ENCODE measurements at places on chromosomes 7 and 10.

DNA sequence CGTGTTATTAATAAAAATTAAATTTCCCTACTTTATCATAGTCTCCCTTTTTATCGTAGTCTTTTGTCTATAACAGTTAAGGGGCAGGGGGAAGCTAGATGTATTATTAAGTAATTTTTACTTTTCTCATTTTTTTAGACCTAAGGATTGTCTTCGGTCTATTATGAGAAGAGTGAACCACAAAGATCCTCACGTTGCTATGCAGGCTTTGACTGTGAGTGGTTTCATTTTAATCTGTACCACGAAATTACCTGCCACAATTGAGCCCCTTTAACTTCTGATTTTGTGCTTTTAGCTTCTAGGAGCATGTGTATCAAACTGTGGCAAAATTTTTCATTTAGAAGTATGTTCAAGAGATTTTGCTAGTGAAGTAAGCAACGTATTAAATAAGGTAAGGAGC is 40.6 kb downstream of the STAM start:
- no peak for DNase-seq

GRCh38 chr7:4727914-4728705 is 46.0 kb downstream of the FOXK1 start:
- no peak for DNase-seq

DNA sequence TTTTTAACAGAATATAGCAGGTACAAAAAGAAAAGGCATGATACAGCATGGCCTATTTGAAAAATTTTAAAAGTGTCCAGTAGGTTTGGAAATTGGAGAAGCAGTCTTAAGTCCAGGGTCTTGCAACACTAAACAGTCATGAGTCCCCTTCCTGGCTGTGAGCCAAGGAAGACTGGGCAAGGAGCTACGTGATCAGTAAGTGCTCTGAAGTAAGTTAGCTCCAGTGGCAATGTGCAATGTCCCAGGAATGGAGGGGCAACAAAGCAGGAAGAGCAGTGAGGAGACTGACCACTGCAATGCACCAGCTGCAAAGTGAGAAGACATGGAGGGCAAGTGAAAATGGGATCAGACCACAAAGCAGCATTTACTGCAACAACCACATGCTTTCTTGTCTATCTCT is 72.9 kb upstream of the GRID1 start:
- peak; percentile 5 for DNase-seq

DNA sequence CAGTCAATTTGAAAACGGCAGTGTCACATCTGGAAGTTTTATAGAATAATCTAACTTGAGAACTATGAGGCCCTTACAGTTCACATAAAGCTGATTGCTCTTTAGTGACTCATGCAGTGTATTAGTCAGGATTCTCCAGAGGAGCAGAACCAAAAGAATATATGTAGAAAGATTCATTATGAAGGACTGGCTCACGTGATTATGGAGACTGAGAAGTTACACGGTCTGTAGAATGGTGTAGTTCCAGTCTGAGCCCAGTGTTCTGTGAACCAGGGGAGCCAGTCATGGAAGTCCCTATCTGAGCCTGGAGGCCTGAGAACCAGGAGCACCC is 21.5 kb downstream of the RBM33 start:
- DNase-seq = no peak

GRCh38 chr7:150947241-150947745 is 30.8 kb downstream of the KCNH2 start:
- no peak for DNase-seq

DNA sequence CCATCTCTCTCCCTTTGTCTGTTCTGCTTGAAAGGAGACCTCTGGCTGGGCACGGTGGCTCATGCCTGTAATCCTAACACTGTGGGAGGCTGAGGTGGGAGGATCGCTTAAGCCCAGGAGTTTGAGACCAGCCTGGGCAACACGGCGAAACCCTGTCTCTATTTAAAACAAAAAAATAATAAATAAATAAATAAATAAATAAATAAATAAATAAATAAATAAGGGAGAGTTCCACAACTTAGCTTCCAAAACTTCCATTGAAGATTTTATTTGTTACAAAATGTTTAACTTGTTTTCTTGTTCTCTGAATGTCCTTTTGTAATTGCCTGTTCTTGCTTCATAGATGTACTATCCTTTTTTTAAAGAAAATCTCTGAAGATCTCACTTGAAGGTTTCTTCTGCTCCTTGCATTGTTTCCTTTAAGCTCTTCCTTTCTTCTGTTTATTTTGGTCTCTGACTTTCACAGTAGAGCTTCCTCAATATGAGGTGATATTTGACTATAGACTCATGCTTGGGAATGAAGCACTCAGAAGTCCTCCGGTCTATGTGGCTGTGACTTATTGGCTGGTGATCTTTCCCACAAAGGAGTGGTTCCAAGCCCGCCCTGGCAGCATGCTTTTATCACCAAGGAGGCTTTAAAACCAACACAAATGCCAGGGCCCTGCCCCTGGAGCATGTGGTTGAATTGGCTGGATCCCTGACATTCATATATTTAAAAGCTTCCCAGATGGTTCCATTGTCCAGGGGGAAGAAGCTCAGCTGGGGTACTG is 18.1 kb upstream of the NPTX2 start:
- DNase-seq = no peak

DNA sequence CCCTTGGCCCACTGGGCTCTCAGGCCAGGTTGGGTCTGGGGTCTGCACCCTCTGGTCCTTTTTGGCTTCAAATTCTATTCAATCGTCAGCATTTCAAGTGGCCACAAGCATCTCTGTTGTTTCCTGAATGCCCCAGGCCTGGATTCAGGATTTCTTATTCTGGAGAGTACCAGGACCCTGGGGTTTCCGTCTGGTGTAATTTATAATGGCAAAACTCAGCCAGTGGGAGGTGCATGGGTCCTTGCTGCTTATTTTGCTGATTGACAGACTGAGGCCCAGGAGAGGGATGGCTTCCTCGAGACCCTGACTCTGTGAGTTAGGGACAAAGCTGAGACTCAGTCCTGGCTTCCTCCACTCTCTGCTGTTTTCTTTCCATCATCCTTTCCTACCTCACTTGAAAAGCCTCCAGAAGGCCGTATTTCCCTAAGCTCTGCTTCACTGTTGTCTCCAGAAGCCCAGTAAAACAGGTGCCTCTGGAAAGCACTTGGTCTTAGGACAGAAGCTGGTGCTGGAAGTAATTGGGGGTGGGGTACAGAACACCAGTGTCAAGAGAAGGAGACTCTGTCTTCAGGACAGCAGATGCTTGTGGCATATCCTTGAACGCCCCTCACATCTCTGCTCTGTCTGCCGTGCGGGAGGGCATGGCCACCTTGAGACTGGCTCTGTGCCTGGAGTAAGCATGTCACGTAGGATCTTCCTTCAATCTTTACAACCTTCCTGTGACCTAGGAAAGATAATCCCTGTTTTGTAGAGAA is 39.4 kb upstream of the SH2D4B start:
- no peak for DNase-seq

- DNase-seq = no peak
These were observed 22.2 kb upstream of the CCDC3 start for GRCh38 chr10:13023754-13024153.

- DNase-seq = no peak
These were observed 59.4 kb upstream of the ZNF438 start for GRCh38 chr10:31090894-31091607.

- peak; percentile 47 for DNase-seq
These were observed 2.3 kb downstream of the NACAD start for GRCh38 chr7:45086331-45087065.

- no peak for DNase-seq
These were observed 41.3 kb upstream of the GGCT start for GRCh38 chr7:30545791-30546555.

DNA sequence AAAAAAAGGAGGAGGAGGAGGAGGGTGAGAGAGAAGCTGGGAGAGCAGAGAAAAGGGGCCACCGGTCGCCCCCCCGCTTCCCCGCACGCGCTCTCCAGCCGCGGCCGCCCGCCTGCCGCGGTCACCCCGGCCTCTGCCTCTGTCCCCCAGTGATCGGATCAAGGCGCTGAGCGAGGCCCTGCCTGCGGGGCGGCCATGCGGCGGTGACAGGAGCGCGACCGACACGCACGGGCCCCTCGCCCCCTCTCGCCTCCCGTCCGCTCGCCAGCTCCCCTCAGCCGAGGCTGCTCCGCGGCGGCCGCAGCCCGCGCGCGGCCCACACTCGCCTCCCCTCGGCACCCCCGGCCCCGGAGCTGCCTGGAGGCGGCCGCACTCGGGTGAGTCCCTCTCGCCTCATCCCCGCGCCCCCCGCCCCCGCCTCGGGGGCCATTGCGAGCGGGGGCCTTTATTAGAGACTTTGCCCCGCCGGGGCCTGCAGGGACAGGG is at the start of gene GTF2I:
TSS of gene GTF2I (plus strand) at position 27 of the 486 bp plus-strand sequence. CDS start 31,411 bp downstream, outside the sequence.
- no peak for DNase-seq

DNA sequence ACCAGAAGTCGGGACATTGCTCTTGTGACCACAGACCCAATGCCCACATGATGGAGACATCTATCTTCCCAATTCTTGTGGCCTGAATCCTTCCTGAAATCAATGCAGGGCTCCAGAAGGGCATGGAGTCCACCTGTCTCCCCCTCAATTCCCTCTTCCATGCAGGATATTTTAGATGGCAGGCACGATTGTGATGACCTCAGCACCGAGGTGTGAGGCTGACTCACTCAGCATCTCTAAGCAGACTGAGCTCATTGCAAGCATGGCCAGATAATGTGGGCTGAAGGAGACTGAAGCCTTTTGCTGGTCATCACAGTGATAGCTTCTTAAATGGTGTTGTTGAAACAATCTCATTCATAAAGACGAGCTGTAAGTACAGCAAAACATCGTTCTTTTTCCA is 374.9 kb upstream of the PODXL start:
- no peak for DNase-seq

DNA sequence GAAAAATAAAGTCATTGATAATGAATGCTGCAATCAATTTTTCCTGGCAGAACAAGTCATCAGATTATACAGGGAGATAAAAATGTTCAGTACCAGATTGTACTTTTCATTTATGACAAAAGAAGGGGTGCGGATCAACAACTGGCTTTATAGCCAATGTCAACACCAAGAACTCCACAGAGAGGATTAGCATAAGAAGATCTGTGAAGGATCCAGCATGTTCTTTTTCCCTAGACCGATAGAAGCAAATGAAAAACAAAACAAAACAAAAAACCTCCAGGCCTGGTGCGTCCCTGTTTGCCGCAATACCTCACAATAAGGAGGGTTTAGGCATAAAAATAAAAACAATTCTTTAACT is 34.7 kb upstream of the PRKAR2B start:
- no peak for DNase-seq

GRCh38 chr7:121525155-121525819 is 129.2 kb upstream of the FAM3C start:
- DNase-seq = no peak

DNA sequence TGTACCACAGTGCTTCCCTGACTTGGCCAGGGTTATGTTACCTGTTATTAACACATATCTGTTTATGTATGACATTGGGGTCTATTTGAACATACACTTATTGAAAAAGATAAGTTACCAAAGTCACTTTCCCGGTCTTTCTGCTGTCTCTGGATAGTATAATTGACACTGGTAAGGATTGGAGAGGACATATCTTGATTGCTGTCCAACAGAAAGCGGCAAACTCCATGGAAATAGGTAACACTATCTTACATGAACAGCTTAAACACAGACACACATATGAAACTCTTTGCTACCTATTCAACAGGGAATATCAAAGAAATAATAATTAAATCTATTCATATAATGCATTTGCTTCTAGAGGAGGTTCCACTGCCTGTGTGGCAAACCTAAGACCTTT is 282.5 kb upstream of the AOAH start:
- no peak for DNase-seq

DNA sequence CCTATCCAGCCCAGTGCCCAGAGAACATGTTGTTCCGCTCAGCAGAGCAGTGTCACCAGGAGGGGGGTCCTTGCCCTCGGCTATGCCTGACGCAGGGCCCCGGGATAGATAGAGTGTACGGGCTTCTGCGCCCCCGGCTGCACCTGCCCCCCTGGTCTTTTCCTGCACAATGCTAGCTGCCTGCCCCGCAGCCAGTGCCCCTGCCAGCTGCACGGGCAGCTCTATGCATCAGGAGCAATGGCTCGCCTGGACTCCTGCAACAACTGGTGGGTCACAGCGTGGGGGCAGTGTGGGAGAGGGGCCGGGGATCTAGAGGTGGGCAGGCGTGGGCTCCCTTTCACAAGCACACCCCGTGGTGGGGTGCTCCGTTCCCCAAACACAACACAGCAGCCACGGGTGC is 31.4 kb upstream of the ZNF862 start:
- DNase-seq = no peak

- no peak for DNase-seq
These were observed 256.4 kb upstream of the PHYHIPL start for GRCh38 chr10:58919927-58920654.

DNA sequence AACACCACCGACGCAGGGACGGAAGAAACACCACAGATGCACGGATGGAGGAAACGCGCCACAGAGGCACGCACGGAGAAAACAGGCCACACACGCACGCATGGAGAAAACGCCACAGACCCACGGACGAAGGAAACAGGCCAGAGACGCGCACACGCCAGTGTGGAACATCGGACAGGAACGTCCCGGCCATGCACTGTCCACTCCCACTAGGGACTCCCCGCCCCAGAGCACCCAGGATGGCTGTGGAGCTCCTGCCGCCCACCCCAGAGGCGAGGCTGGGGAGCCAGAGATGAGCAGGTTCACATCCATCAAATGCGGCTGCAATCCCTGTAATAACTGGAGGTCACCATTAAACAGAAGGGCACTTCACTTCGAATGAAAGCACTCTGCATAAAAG is 17.3 kb downstream of the DIP2C start:
- no peak for DNase-seq

- no peak for DNase-seq
These were observed 122.1 kb downstream of the BTAF1 start for GRCh38 chr10:92045641-92046106.

GRCh38 chr7:38428041-38428440 is 154.6 kb upstream of the TARP start:
- no peak for DNase-seq

- DNase-seq = no peak
These were observed 18.3 kb downstream of the VOPP1 start for GRCh38 chr7:55554038-55554437.

DNA sequence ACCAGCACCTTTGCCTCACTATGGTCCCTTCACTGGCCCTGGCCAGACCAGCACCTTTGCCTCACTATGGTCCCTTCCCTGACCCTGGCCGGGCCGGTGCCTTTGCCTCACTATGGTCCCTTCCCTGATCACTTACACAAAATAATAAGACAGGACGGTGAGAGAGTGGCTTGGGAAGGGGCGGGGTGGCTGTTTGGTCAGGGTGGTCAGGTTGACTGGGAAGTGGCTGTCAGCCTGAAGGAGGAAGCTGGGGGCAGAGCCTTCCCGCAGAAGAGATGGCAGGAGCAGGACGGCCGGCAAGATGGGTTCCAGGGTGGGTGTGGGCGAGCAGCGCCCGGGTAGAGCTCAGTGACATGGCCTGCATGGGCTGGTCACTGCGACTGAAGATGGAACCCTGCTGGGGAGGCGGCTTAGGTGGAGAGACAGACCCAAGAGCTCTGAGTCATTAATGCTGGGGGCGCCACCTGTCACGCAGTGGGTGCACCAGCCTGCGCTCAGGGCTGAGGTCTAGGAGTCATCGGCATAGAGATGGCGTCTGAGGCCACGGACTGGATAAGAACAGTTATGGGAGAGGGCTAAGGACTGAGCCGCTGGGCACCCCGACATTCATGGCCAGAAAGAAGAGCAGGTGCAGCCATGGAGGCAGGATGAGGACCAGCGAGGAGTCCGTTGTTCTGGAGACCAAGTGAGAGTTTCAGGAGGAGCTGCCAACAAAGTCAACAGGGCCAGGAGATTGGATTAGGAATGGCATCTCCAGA is 91.8 kb downstream of the CHST15 start:
- DNase-seq = no peak

- DNase-seq = no peak
These were observed 69.6 kb downstream of the SHOC2 start for GRCh38 chr10:110989016-110989415.

All from hypothalamus (tissue), 51 donors.